ENCODE measurements at places on chromosomes 2 and 18.

DNA sequence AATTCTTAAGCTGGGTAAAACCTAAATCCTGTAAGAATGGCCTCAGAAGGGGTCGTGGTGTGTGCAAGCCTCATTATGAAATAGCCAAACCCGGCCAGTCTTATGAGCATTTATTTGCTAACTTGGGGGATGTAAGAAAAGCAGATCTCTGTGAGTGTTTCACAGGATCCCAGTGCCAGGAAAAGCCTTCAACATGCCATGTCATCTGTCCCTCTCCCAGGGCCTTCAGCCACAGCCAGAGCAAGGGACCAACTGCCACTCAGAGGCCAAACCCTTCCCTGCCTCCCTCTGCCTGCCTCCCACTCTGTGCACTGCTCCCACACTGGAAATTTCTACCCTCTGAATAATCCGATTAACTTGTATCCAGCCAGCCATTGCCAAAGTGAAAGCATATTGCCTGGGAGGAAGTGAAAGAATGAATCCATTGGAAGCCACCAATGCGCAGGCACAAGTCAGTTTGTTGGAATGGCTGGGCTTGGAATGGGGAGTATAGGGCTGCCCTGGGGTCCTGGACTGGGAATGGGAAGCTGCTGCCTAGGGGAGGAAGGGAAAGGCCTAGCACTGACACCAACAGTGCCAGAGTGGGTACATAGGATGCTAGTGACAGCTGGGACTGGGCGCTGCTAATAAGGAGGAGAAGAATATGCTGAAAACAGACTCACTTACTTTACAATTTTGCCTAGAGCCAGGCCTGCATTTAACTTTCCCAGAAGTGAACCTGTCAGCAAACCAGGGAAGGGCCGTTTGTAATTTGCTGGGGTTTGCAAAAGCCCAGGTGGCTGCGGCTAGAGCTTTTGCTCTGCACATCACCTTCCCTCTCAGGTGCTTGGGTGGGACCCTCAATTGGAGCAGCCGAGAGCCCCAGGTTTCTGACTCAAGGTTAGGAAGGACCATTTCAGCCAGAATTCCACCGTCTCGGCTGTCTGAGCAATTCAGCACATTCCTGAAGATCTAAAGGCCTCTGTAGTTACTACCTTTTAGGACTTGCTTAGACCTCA, 146.6 kb upstream of the NCK2 start:
- DNase-seq: no peak

DNA sequence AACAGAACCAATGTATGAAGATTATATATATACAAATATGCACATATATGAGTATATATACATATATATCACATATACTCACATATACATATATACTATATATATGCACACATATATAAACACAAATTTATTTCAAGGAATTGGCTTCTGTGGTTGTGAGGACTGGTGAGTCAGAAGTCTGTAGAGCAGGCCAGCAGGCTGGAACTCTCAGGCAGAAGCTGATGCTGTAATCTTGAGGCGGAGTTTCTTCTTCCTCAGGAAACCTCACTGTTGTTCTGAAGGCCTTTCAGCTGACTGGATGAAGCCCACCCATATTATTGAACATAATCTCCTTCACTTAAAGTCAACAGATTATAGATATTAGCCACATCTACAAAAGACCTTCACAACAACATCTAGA, 143.9 kb upstream of the CREB1 start:
- peak; percentile 30 for DNase-seq

DNA sequence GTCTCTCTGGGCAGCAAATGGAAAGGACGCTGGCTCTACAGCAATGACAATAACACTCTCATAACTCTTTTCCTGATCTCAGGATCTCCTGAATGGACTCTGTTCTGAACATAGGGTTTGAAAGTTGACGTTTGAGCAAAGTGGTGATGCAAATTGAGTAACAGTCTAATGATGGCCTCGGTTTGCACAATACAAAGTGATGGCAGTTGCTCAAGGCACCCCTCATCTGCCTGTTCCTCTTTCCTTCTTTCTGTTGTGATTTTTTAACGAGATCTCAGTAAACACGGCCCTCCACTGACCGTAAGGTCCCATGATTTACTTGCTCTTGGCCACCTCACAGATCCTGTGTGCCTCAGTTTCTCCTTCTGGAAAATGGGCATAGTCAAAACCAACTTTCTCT, 303.6 kb downstream of the SLC8A1 start:
- DNase-seq: no peak

DNA sequence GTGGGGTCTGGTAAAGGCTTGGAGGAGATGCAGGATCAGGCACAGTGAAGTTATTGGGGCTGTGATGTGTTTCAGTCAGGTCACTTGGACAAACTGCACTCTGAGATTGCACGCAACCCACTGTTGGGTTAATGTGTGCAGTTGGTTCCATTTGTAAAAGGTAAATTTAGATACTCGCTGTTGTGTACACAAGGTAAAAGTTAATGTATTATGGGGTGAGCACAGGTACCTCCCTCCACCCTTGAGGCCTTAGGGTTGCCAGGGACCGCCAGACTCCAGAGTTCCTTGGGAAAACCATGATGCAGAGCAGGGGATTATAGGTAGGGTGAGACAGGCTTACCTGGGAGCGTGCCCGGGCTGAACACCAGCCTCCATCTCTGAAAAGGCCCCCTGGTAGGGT, 20.1 kb downstream of the IMPA2 start:
- no peak for DNase-seq

GRCh38 chr2:128726236-128726635, 407.6 kb upstream of the HS6ST1 start:
- DNase-seq: no peak

GRCh38 chr18:48749768-48750167, 201.0 kb downstream of the SMAD7 start:
- DNase-seq: no peak

GRCh38 chr2:222134654-222135053, 164.1 kb downstream of the PAX3 start:
- no peak for DNase-seq

DNA sequence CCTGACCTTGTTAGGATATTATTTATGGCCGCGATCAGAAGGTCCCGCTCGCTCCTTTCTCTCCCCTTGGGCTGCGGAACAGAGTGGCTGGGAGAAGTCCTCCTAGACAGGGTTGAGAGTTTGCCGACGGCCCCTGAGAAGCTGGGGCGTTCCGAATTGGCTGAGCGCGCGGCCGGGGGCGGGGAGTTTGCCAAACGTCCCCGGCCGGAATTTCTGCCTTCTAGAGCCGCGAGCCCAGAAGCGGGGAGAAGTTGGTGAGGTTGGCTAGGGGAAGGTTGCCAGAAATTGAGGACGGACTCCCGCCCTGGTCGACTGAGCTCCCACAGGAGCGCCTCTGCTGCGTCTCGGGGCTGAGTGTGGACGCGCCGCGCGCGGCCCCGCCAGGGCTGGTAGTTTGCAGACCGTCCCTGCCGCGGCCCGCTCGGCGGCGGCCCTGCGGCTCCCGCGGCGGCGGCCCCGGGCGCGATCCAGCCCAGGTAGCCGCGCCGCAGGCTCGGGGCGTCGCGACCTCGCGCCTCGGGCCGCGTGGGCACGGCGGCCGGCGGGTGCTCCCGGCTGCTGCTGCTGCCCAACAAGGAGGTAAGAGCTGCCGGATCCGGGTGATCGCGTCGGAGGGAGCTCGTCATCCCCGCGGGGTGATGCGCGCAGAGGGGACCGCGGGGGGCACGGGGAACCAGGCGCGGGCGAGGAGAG, 134.0 kb upstream of the MGAT5 start:
- DNase-seq: peak; percentile 91

DNA sequence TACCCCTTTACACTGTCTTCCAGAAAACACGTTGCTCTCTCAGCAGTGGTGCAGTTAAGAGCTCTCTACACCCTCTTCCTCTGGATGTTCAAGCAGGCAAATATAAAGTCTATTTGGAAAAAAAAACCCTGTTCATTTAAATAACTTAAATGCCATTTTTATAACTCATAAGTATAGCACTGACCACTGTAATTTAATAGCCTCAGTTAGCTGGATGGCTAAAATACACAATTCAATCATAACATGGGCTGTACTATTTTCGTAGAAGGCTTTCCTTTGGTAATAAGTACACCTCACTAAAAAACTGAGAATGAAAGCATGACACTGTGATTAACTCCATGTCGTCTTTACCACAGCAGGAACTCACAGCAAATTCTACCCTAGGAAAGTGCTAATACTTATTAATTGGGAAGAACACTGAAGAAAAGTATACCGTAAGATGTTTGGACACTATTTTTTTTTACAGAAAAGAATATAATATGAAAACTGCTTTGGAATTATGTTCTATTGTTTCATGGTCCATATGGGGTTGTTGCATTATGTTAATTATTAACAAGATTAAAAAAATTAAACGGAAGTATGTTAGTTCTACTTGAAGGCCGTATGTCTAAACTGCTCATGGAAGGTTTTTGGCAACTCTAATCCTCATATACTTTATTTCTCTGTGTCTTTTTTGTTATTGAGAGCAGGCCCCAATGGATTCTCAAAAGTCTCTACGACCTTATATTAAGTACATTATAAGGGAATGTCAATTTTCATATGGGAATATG, 269.1 kb downstream of the ZNF385B start:
- DNase-seq: peak; percentile 9

DNA sequence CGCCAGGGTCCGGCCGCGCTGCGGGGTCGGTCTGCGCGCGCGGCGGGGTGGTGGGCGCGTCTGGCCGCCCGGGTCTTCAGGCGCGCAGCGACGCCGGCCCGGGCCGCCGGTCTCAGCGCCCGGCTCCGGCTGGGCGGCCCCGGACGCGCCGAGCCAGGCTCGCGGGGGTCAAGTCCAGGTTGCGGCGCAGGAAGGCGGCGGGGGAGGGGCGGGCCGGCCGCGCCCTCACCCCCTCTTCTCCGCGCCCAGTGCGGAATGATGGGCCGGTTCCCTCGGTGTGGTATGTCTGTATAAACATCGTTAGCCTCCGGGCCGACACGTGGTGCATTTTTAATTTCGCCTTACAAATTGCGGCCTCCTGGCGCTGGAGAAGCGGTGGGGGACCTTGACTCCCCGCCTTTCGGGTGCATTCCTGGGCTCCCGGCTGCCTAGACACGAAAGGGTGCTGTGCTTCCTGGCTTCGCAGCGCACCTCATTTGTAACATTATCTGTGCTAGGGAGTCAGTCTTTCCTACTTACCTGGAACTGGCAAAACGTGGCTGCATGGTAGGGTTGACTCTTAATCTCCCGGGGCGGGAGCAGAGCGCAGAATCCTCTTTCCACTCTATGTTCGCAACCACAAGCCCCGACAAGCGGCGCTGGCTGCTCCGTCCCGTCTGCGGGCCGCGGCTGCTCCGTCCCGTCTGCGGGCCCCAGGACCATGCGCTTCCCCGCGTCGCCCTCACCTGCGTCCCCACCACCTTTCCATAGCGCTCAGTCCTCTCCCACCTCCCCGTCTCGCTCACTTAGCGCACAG, 69.0 kb downstream of the CTAGE1 start:
- no peak for DNase-seq

GRCh38 chr2:55156326-55156725, 75.8 kb downstream of the CLHC1 start:
- no peak for DNase-seq

DNA sequence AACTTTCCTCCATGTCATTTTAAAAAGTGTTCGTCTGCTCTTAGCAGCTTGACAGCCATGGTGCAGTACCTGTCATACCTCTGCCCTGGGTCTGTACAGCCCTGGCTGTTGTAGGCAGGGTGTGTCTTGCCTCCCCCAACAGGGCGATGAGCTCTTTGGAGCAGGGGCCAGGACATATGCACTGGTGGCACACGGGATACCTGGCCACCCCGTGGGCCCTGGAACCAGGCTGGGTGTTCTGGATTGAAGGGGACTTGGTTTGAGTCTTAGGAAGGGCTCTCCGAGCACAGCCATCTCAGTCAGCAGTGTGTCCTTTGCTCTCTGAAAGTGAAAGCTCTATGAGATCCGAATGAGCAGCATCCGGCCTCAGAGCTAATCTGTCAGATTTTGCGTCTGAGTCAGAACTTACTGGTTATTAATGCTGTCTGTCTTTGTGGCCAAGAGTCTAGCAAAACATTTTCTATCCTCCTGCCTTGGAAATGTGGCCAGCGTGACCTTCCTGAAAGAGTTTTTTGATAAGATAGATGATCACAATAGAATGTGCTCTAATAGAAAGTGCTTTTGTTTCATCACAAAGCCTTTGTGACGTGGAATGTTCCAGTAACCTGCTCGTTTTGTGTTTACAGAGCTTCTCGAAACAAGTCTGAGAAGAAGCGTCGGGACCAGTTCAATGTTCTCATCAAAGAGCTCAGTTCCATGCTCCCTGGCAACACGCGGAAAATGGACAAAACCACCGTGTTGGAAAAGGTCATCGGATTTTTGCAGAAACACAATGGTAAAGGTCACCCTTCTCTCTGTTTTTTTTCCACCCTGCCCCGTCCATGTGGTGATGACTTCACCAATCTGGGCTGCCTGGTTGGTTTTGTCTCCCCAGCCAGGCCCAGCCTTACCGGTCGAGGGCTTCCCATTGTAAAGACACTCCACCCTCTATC, 77.3 kb upstream of the RPL31 start:
- no peak for DNase-seq

- DNase-seq: no peak
Measured at GRCh38 chr2:27152102-27152795, 3.4 kb downstream of the TCF23 start.

- DNase-seq: no peak
Measured at GRCh38 chr2:165678882-165679281, 115.2 kb downstream of the GALNT3 start.

DNA sequence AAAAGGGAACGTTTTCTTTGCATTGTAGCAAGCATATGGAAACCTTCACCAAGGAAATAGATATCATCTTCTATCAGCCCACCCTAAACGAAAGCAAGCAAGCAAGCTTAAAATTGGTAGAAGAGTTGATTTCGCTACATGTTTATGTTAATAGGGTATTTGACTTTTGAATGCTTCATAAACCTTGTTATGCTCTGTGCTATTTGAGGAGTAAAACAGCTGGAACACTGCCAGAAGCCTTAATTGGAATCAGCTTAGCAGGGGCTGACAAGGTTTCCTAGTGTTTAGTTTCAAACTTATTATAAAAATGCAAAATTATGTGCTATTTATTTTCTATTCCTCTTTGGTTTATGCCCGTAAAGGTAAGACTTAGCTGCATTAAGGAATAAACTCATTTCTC, 70.6 kb upstream of the LINC00305 start:
- DNase-seq: no peak

- no peak for DNase-seq
Measured at GRCh38 chr2:196502386-196502785, 137.1 kb upstream of the CCDC150 start.

- DNase-seq: no peak
Measured at GRCh38 chr2:3634596-3635121, 23.3 kb upstream of the ALLC start.

DNA sequence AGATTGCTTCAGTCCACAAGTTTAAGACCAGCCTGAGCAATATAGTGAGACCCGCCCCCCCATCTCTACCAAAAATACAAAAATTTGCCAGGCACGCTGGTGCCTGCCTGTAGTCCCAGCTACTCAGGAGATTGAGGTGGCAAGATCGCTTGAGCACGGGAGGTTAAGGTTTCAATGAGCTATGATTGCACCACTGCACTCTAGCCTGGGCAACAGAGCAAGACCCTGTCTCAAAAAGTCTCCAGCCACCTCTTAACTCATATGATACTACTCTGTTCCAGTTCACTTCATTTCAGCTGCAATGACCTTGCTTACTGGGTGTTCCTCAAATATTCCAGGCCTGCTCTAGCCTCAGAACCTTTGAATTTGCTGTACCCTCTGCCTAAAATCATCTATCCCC, 11.4 kb downstream of the MEMO1 start:
- DNase-seq: no peak

Measured in fibroblast of the conjunctiva (primary cell).